Fibroblast of gingiva (primary cell): ENCODE measurements at places on chromosomes 12 and 14.
A peak's percentile ranks its signal among the peaks of the same experiment; 100 is the strongest.

DNA sequence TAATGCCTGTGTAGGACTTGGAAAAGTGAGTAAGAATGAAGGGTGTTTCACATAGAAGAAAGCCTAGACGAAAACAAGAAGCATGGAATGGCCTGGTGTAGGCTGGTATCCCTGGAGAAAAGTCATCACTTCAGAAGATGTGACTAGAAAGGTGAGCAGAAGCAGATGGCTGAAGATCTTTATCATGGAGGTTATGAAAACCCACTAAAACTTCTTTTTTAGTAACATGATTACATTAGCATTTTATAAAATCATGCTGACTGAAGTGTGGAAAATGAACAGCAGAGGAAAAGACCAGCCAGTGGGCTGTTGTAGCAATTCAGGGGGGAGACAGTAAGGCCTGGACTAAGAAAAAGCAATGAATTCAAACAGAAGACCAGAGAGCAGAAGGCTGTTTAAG lies 114.5 kb upstream of the G2E3 start:
- DNase-seq = no peak

DNA sequence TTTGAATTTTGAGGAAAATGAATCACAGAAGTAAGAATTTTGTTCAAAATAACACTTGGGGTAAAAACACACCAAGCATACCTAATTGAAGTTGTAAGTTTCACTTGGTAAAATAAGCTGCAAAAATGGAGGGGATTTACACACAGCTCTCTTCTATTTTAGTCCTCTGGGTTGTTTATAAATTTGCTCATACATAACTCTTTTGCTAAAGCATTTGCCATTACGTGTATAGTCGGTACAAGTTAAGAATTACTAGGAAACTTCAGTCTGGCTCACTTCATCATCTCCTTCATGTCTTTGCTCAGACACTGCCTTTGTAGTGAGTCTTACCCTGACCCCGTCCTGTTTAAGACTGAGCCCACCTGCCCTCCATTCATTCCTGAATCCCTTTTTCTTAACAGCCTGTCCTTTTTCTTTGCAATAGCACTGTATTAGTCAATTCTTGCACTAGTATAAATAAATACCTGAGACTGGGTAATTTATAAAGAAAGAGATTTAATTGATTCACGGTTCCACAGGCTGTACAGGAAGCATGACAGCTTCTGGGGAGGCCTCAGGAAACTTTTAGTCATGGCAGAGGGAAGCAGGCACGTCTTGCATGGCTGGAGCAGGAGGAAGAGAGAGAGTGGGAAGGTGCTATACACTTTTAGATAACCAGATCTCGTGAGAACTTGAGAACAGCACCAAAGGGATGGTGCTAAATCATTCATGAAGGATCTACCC lies 451.1 kb downstream of the PCNX1 start:
- DNase-seq = no peak

DNA sequence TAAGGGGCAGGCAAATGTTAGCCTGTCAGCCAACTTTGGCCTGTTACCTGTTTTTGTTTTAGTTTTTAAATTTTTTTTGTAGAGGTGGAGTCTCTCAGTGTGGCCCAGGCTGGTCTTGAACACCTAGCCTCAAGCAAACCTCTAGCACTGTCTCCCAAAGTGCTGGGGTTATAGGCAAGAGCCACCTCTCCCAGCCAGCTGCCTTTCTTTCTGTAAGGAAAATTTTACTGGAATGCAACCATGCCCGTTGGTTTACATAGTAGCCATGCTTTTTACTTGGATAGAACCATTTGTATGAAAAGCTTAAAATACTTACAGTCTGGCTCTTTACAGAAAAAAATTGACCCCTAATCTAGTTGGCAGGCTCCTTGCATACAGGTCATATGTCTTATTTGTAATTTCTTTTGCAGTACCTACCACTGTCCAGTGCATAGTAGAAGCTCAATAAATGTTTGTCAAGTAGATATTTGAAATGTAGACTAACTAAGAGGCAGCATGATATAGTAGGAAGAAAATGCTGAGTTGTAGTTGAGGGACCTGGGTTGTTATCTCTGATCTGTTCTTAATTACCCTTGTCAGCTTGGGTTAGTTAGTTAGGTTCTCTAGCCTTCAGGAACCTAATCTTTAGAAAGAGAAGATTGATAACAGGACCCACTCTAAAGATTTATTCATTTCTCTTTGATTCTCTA lies 4.7 kb downstream of the MDM2 start:
- no peak for DNase-seq

DNA sequence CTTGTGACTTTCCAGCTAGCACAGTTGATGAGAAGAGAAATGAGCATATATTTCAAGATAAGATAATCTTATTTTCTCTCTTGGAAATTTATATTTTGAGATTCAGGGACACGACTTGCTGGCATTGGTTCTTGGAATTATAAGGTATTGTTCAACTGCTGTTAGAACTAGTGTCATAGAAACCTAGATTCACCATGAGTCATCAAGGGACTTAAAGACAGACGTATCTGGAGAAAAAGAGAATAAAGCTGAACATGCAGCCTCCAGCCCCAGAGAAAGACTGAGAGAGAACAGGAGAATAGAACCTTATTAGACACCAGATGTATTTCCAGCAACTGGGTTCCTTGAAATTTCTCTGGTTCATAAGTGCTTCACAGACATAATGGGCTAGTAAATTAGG lies 194.4 kb upstream of the PPFIA2 start:
- DNase-seq = no peak

DNA sequence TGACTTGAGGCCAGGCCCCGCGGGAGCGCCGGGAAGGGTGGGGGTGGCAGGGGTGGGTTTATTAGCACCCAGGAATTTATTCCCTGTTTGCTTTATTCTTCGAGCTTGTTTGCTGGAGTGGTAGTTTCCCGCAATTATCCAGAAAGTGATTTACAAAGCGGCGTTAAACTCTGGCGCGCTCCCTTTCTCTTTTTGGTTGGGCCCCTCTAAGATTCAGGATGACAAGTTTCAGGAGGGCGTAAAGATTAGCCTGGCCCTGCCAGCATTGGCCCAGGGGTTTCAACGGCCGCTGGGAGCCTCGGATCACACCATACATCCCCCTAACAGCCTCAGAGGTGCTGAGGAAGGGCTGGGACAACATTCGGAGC lies 444 bp upstream of the NKX2-8 start:
- DNase-seq = no peak

DNA sequence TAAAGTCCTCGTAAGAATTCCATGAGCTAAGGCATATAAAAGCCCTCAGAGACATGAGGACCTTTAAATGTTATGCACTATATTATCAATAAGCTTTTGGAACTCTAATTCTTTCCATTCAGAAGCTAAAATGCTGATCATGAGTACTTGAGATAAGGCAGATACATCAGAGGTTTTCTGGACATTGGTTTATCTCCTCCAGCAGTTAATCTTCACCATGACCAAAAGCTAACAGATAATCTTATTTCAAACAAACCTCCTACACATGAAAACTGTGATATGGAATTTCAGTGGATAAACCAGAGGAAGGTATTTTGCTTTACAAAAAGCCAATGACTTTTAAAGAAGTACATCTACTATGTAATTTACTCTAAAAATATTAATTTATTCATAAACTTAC lies 97.9 kb upstream of the BBS10 start:
- no peak for DNase-seq

DNA sequence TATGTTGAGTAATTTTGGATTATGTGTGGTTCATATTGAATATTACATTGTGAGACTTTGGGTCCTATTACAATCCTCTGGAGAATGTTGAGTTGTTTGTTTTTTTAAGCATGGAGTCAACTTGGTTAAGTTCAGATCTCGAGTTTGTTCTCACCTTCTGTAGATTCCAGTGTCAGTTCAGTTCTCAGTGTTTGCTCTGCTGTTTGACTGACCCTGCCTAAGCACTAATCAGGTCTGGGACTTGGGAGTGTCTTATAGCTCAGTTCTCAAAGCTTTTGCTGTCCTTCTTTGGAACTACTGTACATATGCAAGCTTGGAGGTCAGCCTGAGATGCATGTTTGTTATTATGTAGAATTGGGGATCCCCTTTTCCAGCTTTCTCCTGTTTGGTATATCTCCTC lies 63.1 kb downstream of the DIP2B start:
- peak; percentile 56 for DNase-seq

DNA sequence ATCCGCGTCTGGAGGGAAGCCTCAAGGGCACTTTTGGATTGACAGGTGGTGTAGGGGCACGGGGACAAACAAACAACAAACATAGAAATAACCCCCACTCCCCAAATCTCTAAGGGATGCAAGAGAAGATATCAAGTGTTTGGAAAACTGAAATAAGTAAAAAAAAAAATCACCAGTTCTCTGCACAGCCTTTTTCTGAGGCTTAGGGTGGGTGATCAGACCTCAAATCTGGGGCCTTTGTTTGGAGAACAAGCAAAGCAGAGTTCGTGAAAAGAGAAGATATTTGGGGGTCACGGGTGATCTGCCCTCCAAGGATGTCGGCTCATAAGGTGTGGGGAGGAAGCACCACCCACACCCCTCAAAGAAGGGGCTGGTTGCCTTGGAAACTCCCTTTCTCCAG lies 10.7 kb downstream of the TBX5 start:
- no peak for DNase-seq

DNA sequence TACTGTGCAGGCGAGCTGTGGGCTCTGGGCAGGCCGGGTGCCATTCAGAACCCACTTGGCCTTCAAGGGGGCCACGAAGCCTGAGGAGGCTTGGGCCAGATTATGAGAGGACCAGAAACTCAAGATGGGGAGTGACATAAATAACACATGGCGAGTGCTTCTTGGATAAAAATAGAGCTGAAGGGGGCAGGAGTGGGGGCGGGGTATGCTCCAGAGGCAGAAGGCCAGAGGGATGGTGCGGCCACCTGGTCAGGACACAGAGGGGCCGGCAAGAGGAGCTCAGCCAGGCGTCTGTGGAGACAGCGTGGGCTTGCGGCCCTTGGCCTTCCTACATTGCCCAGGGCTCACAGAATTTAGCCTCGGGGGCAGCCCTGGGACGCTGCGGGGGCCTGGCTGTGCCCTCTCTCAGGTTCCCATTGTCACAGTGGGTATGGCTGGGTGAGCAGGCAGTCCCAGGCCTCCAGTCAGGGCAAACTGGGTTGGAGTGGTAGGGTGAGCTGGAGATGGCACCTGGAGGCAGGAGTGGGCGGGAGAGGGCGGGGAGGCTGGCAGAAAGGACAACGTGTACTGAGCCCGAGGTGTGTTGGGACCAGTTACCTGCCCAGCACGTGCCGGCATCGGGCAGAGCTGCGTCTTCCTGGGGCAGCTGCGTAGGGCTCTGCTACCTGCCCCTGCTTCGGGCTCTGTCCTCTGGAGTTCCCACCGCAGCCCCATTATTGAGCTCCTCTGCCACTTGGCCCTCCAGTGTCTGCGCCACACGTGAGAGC lies 7.4 kb upstream of the SLC25A29 start:
- no peak for DNase-seq

DNA sequence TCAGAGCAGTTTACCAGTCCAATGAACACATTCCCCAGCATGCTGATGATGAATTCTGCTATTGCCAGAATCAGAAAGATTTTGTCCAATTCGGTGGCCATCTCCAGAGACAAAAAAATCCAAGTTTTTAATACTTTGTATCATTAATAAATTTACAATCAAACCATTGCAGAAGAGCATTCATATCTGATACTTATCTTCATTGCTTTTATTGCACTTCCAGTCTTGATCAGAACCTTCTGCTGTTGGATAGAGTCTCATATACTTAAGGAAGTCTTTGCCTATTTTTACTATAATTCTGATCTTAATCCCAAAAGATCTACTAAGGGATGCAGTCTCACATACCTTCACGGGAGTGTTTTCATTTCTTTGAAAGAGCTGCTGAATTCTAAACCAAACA lies at the start of gene TAS2R42:
TAS2R42 (minus strand) TSS at position 101 of the 400 bp plus-strand sequence; CDS start at position 101, 0 bp downstream.
- no peak for DNase-seq

DNA sequence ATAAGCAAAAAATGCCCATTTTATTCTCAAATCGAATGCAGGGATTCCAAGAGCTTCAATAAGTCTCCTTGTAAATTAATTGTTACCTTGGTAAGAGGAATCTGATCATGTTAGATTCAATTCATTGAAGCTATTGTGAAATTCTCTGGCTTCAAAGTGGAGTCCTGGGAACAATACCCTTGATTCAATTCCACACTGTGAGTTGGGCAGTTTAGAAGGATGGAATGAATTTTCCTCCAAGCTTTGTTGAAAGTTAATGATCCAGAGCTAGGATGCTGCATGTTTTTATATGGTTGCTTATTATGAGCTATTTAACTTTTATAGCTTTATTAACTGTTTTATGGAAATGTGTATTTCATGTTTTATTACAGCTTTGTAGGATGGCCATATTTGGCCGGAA lies 89.9 kb upstream of the IGF1 start:
- DNase-seq = no peak

DNA sequence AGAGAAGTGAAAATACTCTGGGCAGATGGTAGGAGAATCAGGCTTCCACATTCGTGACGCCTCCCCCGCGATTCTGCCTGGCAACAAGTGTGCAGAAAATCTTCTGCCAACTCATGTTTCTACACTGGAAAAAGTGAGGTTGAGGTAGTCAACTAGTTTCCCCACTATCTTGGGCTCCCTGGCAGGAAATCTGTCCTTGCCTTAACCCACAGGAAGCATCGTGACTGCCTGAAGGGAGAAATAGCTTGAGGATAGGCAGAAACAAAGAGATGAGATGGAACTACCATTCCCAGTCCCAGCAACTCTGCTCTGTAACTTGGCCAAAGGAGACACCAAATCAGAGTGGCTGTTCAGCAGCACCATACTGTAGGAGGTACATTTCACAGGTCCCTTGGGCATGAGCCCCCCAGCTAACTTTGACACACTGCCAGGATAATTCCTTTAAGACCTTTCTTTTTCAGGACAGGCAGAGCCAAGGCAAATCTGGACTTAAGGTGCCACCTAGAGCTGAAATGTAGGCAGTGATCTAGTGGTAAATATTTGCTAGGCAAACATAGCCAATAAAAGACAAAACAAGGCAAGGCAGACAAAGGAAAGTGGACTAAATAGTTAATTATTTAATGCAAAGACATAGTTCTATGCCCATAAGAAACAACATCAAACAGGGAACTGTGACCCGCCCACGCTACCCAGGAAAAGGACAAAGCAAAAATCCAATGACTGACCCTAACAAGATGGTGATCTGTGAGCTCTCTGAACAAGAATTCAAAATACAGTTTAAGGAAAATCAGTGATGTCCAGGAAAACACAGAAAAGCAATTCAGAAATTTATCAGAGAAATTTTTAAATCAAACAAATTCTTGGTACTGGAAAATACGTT lies 205.1 kb downstream of the PTPRO start:
- peak; percentile 14 for DNase-seq
